NCI-H510A treated with DMSO at 0.1 percent for 48 hours (cell line): ENCODE measurements at places on chromosomes 2 and 18.

GRCh38 chr2:207240649-207241048 is 74.9 kb upstream of the KLF7 start:
- no peak for DNase-seq

GRCh38 chr2:147639891-147640290 is 204.9 kb upstream of the ACVR2A start:
- DNase-seq, result no peak

DNA sequence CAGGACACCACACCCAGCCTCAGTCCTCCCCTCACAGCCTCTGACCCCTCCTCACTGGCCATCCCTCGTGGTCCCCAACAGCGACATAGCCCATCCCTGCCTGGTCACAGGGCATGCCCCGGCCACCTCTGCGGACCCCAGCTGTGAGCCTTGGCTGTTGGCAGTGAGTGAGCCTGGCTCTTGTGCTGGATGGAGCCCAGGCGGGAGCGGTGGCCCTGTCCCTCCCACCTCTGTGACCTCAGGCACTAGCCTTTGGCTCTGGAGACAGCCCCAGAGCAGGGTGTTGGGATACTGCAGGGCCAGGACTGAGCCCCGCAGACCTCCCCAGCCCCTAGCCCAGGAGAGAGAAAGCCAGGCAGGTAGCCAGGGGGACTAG is 7.9 kb downstream of the DES start:
- DNase-seq, result no peak

DNA sequence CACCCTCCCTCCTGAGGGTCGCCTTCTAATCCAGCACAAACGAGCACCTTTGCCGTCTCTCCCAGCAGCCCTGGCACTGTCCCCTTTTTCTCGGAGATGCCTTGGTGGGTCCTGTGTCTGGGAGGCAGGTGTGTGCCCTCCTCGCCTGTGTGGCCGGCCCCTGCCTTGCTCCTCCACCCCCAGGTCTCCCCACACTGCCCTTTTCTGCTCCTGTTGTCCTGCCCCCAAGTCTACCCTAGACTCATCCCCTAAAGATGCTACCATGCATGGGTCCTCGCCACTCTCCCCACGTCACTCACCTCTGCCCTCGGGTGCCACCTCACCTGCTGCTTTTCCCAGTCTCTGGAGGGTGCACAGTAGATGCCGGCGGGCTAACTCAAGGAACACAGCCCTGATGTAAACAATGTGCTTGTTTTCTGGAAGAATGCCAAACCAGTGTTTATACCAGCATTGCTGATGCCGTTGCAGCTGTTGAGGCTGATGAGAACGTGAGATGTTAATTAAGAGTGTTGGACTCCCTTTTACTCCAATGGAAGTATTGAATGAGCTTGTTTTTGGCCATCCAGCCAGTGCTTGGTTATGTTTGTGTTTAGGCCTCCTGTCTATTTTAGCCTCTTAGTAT is 223.1 kb downstream of the AGAP1 start:
- peak; percentile 85 for DNase-seq

DNA sequence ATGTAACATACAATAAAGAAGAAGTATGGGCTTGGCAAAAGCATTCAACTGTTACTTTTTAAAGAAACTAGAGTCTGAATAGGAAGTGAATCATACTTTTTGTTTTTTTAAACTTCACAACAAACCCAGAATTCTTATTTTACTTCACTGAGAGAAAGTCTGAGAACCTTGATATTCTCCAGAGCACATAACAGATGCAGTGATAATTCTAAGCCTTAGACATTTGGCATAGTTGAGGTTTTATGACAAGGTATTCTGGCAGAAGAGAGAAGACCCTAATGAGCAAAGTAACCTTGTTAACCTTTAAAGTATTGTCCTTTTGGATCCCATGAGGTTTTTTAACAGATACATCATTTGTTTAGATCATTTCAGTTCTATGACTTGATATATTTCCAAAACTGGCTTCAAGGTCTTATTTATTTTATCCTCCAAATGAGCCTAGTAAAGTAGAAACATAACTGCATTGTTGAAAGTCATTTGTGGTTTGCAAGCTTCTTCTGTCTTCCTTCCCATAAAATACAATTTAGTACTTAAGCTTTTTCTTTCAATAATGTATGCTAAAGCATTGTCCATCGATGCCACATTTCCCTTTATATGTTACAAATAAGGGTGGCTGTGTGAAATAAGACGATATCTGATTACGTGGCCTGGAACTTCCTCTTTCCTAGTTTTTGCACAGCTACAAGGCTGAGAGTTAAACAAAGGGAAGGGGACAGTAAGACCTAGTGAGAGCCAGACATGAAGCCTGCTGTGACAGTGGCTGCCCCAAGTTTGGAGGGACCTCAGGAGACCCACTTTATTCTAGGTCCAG is 86.1 kb upstream of the ITPRID2 start:
- no peak for DNase-seq

- no peak for DNase-seq
These were observed 195.6 kb downstream of the HRH4 start for GRCh38 chr18:24656050-24656449.

GRCh38 chr2:187003611-187004010 is 154.6 kb upstream of the ZSWIM2 start:
- no peak for DNase-seq

GRCh38 chr2:240388471-240389301 is 46.8 kb upstream of the GPC1 start:
- DNase-seq, result no peak

DNA sequence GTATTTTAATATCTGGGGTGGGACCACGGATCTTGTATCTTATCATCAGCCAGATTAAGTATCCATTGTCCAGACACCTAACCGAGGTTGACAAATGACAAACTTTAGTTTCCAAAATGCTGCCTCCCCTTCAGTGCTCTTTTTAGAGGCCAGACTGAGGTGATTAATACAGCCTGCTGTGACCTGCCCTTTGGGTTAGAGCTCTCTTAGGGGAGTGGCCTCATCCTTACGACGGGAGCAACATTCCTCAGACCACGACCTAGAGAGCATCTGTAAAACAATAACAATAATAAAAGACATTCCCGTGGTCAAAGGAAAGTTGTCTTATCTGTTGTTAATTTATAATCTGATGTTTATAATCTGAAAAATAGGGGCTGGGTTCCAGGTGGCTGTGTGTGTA is 405.3 kb downstream of the LPIN1 start:
- no peak for DNase-seq

DNA sequence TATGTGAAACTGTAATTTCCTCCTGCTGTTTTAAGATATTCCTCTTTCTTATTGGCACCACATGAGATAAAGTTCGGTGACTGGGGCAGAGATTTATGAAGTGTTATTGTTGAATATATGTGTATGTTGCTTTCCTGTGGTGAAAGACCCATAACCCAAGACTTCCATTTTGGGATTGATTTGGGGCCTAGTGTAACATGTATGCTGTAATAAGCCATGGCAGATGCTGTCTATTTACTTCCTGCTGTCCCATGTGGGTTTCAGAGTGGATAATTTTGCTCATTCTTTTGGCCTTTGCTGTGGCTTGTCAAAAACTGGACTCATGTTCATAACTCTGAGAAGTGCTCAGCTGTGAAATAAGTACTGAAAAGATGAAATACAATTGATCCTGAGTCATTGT is 10.8 kb upstream of the MYO1B start:
- DNase-seq, result no peak

DNA sequence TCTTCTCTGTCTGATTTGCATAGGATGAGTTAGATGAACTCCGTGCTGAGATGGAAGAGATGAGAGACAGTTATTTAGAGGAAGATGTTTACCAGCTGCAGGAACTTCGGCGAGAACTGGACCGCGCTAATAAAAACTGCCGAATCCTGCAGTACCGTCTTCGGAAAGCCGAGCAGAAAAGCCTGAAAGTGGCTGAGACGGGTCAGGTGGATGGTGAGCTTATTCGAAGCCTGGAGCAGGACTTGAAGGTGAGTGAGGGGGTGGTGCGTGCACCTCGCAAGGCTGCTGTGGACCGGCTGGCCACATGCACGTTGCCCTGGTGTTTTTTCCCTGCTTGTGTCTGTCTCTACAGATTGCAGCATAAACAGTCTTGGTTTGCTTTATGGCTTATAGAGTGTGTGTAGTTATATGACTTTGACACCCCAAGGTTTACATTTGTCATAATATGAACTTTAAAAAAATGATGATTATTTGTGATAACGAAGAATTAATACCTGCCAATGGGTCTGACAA is 13.1 kb downstream of the MTCL1 start:
- DNase-seq, result no peak

GRCh38 chr2:53242090-53242489 is 525.5 kb upstream of the CHAC2 start:
- DNase-seq, result no peak

GRCh38 chr2:36964496-36965058 is 1.8 kb downstream of the STRN start:
- DNase-seq, result peak; percentile 7

- DNase-seq, result no peak
These were observed 278.8 kb downstream of the DCDC2C start for GRCh38 chr2:3982160-3982559.

GRCh38 chr2:122908159-122908558 is 1116.9 kb upstream of the CNTNAP5 start:
- DNase-seq, result no peak

DNA sequence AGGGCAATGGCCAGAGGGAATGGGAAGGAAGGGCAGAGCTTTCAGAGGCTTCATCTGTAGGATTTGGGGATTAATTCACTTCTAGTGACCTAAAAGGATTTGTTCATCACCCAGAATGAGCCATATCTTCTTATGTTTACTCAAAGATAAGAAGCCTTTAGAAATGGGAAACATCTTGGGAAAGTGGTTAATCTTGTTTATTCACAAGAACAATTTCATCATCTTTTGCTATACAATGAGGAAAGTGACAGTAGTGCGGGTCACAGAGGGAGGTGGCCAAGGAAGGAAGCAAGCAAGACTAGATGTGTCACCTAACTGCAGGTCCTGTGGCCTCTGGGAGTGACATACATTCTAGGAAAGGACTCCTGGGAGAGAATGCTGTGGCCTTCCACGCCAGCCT is 140.4 kb upstream of the ALPP start:
- DNase-seq, result no peak

DNA sequence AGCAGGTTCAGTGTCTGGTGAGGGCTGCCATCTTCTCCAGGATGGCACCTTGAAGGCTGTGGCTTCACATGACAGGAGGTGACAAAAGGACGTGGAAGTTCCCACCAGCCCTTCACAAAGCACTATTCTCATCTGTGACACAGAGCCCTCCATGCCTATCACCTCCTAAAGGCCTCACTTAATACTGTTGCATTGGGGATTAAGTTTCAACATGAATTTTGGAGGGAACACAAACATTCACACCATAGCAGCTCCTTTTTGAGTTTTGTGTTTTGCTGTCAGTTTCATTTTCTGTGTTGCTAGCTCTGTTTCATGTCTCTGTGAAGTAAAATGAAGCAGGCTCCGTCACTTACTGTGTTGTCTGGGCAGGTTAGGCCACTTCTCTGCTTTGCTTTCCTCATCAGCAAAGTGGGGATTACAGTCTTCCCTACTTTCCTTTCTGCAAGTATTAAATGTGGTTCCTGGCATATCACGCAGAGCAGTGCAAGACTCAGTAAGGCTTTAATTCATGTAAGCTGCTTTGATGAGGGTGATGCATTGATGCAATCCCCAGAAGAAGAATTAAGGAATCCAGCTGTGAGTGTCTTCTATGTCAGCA is 31.6 kb downstream of the LIMS1 start:
- DNase-seq, result no peak

- no peak for DNase-seq
These were observed 15.9 kb downstream of the ITGB1BP1 start for GRCh38 chr2:9407363-9407811.

- DNase-seq, result no peak
These were observed 3.3 kb downstream of the PDCD1 start for GRCh38 chr2:241855245-241855887.

DNA sequence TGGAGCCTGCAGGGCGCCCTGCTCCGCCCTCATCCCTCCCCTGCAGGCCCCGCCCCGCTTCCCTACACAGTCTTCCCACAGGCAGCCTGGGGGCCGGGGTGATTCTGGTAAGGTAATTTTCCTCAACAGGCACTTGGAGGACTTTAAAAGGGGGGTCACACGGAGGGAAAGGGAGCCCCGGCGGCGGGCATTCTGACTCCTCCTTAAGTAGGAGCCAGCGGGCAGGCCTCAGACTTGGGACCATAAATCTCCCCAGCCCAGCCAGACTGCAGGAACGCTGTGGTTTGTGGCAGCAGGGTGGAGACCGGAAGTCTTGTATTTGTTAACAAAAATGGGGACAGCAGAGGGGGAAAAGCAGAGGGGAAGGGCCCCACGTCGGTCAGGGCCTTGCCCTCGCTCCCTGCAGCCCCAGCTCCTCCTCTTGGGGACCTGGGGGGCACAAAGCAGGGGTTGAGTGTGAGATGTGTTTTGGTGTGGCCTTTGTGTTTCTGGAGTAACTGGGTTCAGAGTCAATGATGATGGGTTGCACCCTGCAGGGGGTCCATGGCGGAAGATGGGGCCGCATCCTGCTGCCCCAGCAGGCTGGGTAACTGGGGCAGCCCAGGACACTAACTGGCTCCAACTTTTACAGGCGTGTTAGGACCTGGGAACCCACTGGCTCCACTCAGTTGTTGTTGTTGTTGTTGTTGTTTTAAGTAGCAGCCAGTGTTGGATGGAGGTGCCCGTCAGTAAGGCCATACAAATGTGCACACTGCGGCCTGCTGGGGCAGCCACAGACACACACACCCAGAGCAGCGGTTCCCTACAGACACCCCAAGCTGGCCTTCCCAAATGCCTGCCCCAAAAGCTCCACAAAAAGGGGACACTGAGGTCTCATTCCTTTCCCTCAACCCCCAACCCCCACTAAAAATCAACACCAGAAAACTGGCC is 27.7 kb downstream of the SMAD7 start:
- peak; percentile 27 for DNase-seq

GRCh38 chr18:54968807-54969206 is 9.5 kb upstream of the CCDC68 start:
- no peak for DNase-seq

DNA sequence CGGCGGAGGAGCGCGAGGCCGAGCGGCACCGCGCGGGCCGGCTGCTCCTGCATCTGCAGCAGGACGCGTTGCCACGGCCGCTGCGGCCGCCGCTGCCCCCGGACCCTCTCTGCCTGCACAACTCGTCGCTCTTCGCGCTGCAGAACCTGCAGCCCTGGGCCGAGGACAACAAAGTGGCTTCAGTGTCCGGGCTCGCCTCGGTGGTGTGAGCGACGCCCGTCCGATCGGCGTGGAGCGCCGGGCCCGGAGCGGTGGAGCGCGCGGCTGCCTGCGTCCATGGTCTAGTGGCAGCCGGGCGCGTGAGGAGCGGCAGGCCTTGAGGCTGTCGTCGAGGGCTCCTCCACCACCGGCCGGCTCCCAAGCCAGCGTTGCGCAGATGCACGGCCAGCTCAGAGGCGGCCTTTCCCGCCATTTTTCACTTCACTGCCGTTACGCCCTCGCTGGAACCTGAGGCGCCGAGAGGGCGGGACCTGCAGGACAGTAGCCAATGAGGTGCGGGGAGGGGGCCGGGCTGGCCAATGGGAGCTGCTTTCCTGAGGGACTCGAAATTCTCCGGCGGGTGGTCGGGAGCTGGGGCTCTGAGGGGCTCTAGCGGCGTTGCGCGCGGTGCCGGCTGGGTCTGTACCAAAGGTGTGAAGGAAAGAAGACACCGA is 1.9 kb downstream of the TLX2 start:
- DNase-seq, result peak; percentile 41

DNA sequence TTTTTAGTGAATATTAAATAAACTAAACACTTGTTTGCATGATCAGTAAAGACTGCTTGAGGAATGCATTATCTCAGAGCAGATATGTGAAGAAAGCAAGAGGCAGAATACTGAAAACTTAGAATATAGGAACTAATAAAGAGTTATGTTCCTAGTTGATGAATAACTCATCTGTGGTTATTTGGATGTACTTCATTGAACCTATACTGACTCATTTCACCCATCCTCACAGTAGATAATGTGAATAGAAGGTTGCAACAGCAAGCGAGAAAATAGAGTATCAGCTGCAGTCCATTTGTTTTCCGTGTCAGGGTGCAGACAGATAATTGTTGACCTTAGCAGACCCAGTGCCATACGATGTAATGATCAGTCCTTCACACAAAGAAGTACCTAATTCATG is 945.7 kb upstream of the LRRTM1 start:
- DNase-seq, result no peak
